Stimulated activated naive CD4-positive, alpha-beta T cell (primary cell): ENCODE measurements at places on chromosomes 3 and 15.

GRCh38 chr3:172591125-172591605 lies 67.9 kb upstream of the TNFSF10 start:
- DNase-seq = no peak

DNA sequence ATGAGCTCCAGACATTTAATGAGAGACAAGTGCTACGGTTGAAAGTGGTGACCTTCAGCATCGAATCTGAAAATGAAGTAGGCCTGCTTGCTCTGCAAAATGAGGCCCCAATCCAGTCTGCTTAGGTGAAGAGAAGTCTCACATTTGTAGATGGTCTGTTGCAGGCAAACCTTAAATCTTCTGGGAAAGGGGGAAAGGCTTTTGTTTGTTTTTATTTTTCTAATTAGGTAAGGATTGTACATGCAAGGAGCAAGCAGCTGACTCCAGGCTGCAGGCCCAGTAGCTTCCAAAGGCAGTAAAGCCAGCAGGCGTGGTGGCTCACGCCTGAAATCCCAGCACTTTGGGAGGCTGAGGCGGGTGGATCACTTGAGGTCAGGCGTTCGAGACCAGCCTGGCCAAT lies 74.3 kb downstream of the HMG20A start:
- no peak for DNase-seq

DNA sequence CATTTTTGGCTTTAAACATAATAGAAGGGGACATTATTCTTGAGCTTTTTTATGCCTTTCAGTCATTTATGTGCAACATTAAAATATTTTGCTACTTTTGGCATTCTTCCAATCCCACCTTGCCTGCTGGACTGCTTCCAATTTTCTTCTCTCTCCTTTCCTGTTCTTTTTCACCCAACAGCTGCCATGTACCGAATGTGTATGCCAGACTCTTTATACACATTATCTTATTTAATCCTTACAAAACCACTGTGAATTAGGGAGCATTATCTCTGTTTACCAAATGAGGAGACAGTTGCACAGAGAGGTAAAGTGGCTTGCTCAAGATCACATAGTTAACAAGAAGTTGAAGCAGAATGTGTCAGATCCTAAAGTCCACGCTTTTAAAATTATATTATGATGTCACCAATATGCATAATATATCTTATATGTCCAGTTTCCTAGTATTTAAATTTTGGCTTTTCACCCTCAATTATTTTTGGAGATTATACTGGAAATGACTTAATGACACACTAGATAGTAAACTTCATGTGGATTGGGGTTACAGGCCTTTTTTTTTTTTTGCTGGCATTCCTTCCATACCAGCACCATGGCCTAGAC lies 231.5 kb downstream of the THRB start:
- no peak for DNase-seq

DNA sequence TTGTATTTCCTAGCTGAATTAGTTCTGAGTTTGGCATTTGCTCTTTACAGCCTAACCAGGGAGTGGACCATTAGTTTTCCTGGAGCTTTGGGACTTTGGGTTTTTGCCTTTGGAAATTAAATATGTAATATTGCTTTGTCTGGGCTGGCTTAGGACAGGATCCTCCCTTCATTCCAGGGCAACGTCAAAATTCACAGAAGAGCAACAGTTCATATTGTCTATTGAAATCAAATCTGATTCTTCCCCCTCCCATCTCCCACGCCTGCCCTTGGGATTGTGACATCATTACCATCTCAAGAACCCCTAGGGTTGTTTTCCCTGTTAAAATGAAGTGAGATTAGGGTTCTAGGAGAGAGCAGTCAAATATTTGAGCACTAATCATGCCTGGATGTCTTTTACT lies 194.1 kb downstream of the ROBO2 start:
- no peak for DNase-seq
